Left kidney (tissue), 8 donors: ENCODE measurements at places on chromosomes 1 and 21.
A peak's percentile ranks its signal among the peaks of the same experiment; 100 is the strongest.

DNA sequence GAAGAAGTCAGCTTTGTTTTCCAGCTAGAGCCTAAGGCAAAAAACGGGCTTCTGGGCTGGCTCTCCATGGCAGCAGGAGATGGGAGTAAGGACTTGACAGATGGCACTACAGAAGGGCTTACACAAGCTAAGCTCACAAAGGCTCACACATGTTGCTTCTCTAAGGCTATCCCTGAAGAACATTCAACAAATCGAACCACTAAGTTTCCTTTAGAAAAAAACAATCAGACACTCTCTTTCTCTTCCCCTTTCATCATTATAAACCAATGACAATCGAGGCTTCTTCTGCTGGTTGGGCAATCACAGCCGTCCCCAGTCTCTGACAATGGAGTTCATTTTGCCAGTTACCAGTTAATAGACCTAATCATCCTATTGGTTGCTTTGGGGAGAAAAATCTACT lies 40.5 kb downstream of the TRIT1 start:
- no peak for DNase-seq

DNA sequence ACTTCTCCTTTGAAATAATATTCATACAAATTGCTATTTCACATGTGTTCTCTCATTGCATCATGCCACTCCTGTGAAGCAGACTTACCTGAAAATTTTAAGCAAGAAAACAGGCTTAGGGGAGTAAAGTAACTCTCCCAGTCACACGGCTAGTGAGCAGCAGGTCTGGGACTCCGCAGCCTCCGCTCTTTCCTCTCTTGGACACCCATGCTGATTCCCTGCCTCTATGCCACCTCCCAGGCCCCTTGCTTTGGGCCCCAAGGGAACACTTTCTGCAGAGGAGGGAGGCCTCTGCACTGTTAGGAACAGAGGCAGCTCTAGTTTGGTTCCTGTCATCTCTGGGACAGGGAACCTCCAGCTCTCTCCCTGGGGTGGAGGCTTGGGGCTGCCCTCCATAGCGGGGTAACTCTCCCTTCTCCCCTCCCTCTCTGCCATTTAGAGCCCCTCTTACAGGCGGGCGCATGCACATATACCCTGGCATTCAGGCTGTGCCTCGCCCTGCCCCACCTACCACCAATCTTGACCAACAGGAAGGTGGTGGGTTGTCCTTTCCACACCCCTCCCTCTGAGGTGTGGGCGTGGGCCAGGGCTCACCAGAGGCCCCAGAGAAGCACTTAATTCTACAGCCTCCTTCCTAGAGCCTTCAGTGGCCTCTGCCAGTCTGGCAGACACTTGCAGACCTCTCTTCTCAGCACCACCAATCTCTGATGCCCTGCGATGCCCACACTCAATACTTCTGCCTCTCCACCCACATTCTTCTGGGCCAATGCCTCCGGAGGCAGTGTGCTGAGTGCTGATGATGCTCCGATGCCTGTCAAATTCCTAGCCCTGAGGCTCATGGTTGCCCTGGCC lies at the start of gene RXFP4:
Gene RXFP4, plus strand, starts transcription at position 646 of the 852 bp plus-strand sequence. Its CDS starts 72 bp downstream, at position 718.
- no peak for DNase-seq

GRCh38 chr21:25568246-25568645 lies 39.0 kb downstream of the MRPL39 start:
- peak; percentile 72 for DNase-seq

GRCh38 chr1:179016706-179017382 lies 8.8 kb upstream of the FAM20B start:
- DNase-seq, result peak; percentile 22

DNA sequence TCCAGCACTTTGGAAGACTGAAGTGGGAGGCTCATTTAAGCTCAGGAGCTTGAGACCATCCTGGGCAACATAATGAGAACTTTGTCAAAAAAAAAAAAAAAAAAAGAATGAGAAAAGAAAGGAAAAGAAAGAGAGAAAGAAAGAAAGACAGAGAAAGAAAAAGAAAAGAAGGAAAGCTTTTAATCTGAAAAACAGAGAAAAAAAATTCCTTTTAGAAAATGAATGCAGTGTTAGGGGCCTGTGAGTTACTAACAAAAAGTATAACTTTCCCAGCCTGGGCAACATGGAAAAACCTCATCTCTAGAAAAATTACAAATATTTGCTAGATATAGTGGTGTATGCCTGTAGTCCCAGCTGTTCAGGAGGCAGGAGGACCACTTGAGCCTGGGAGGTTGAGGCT lies 15.9 kb upstream of the SYDE2 start:
- no peak for DNase-seq

DNA sequence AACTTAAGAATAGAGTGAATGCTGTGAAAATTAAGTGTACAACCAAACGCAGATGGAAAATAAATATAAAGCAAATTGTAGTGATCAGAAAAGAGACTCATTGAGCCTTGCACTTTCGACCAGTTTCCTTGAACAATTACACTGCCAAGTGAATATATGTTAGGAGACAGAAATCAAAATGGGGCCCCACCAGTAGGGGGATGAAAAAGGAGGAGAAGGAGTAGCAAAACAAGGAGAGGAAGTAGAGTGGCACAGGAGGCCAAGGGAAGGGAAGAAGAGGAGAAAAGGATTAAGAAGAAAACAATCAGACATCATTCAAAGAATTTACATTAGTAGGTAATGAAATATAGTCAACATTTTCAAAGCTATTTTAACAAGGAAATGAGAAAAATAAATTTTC lies 1770.6 kb downstream of the PLA2G4A start:
- no peak for DNase-seq

DNA sequence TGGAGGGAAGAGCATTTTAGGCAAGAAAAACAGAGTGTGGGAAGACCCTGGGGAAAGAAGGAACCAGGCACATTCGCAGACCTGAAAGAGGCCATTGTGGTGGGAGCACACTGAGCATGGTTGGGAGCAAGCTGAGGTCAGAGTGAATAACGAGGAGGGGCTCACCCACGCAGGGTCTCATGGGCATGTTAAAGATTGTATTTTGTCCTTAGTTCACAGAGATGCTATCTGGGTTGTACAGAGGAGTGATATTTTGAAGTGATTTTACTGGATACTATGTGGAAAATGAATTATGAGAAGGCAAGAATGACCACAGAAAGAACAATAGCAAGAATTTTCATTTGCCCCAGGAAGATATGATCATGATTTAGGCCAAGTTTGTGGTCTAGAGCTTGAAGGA lies 578.3 kb upstream of the NR5A2 start:
- DNase-seq, result no peak

- no peak for DNase-seq
Measured at GRCh38 chr1:7613106-7613850, 157.8 kb upstream of the VAMP3 start.

- DNase-seq, result no peak
Measured at GRCh38 chr1:114554577-114554976, 26.8 kb downstream of the BCAS2 start.

GRCh38 chr1:46422261-46422871 lies 28.2 kb downstream of the FAAH start:
- DNase-seq, result no peak
